ENCODE measurements at places on chromosomes 2 and 18.

DNA sequence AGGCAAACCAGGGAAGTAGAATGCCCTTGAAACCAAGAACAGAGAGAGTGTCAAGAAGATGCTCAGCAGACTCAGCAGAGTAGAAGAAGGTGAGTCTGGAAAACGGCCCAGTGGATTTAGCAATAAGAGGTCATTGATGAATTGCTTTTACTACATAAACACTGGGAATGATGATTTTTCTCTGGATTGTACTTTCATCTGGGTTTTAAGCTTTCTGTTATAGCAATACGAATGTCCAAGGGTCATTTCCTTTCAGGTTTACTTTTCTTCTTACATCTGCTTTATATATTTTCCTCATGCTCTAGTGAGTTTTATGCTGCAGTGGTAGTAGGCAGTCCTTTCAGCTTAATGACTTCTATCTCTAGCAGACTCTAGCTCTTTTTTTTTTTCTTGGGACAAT lies 16.9 kb downstream of the EML6 start:
- no peak for DNase-seq

- no peak for DNase-seq
Measured at GRCh38 chr2:140465301-140465700, 1665.5 kb downstream of the LRP1B start.

- DNase-seq, result no peak
Measured at GRCh38 chr2:429575-430254, 141.8 kb upstream of the ALKAL2 start.

- DNase-seq, result no peak
Measured at GRCh38 chr2:15731213-15731888, 139.7 kb downstream of the DDX1 start.

- DNase-seq, result no peak
Measured at GRCh38 chr2:1282552-1282951, 130.7 kb upstream of the TPO start.

- no peak for DNase-seq
Measured at GRCh38 chr2:1823187-1824169, 79.2 kb upstream of the PXDN start.

DNA sequence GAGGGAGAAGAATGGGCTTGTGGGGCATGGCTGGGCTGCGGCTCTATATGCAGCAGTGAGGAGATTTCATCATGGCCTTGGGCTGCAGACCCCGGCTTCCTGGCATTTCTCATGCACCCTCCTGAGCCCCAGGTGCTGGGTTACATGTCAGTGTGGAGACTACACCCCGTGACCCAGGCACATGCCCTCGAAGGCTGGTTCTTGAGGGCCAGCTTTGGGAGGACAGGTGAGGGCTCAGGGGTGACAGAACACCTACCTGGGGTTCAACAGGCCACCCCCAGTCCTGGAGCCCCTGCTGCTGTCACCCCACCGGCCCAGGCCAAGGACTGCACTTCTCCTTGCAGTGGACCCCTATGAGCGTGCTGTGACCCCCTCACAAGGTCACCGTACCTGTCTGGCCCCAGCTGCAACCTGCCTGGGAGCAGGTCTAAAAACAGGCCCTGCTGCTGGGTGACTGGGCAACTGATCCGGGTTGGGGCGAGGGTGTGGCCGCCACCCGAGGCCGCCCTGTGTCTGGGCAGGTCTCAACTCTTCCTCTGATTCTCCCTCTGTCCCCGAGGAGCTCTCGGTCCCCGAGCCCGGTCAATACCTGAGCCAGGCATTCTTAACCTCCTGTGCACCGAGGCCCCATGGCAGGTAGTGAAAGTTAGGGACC lies 94.8 kb upstream of the OTOS start:
- no peak for DNase-seq

GRCh38 chr2:146992057-146992456 lies 852.8 kb upstream of the ACVR2A start:
- DNase-seq, result no peak

DNA sequence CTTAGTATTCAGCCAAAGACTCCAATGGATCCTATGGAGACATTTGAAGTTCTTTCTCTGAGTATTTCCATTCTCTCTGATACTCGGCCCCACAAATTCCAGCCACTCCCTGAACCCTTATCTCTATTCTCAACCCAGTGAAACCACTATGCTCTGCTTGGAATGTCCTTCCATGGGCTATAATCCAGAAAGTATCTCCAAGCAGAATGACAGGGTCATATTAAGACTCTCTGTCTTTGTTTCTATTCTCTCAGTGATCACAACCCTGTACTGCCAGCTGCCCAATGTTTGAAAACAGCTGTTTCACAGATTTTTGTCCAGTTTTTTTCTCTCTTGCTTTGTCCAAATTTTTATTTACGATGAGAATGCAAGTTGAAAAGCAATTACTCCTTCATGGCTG lies 21.9 kb downstream of the CHMP3 start:
- no peak for DNase-seq

Data from activated T-helper 1 cell treated with Interleukin-2 at 50 U/mL for 16 hours (primary cell).